ENCODE measurements at places on chromosomes 3 and 15.

GRCh38 chr3:99505646-99506269 is 132.6 kb upstream of the COL8A1 start:
- DNase-seq: no peak

GRCh38 chr3:56059731-56060130 is 408.5 kb downstream of the ERC2 start:
- DNase-seq: no peak

GRCh38 chr15:33226559-33227181 is 32.2 kb upstream of the FMN1 start:
- DNase-seq: no peak

DNA sequence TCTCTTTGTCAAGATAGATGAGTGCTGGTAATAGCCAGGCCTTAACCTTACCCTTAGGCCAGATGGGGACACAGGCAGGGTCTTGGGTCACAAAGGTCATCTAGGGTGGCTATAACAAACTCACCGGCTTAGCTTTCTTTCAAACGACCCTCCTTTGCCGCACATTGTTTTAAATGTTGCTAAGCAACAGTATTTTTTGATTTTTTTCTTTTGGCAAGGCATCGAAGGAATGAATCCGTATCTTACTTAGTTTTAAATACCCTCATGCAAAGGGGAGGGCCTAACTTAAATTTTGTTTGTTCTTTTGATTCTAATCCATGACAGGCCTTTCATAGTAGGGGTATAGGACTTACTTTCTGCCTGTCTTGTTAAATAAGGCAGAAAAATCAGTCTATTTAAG is 35.2 kb downstream of the ITPR1 start:
- no peak for DNase-seq

DNA sequence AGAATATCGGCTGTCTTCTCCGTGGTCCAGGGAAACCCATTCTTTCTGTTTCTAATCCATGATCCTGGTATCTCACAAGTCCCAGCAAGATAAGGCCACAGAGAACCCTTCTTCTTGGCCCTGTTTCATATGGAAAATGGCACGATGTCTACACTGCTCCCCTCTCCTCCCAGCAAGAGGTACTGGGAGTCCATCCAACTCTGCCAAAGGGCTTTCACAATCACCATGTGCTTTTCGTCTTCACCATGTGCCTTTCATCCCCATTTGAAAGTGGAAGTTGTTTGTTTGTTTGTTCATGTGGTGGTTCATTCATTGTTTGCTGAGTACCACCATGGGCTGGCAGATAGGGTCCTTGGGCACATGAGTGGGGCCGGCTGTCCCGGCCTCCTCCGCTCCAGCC is 5.5 kb downstream of the ITIH3 start:
- no peak for DNase-seq

- no peak for DNase-seq
Measured at GRCh38 chr3:77014226-77014625, 25.7 kb upstream of the ROBO2 start.

Measured in cortex of kidney (tissue), 1 donor.